Stimulated activated CD4-positive, alpha-beta T cell treated with anti-CD3 and anti-CD28 coated beads, Interleukin-15, amount 100 ng/mL, for 1 hour (primary cell): ENCODE measurements at places on chromosomes 5 and 9.

DNA sequence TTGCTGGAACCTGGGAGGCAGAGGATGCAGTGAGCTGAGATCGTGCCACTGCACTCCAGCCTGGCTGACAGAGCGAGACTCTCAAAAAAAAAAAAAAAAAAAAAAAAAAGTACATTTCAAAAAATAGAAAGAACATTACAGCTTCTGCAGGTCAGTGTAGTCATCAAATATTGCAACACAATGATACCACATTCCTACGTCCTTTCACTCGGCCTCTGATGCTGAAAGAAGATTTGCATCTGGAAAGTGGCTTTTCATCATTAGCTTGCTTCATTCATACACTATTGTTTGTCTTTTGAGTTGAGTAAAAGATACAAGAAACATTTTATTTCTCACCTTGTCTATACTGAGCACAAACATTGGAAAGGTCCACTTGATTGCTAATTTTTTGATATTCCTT, 59.6 kb upstream of the CPLANE1 start:
- no peak for DNase-seq

GRCh38 chr5:170131235-170131634, 25.5 kb downstream of the FOXI1 start:
- no peak for DNase-seq

- no peak for DNase-seq
Observed at GRCh38 chr9:34719021-34719768, 9.3 kb upstream of the CCL21 start.

DNA sequence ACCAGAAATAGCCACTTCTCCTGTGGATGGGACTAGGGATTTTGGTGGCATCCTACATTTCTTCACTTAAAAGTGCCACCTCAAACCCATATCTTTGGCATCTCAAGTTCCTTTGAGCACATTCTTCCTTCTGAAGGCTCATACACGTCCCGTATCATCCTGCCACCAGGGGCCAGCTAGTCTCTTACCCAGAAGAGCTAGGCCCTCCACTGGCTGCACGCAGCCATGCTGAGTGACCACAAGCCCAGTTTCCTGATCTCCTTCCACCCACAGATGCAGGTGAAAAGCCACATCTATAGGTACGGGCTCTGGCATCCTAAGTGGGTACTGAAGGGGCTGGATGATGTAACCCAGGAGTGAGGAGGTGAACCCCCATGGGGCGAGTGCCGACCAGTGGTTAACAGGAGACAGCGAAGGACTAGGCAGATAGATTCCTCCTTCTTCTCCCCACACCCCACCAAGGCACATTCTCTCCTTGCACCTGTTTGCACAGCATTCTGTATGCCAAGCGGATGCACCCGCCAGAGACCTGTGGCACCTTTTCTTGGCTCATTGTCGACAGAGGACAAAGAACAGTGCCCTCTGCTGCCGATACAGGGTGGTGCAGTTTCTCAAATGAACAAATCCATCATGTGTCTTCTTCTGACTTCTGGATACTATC, 14.4 kb upstream of the SCGB3A1 start:
- DNase-seq, result no peak

GRCh38 chr9:4221931-4222330, 77.9 kb downstream of the GLIS3 start:
- DNase-seq, result no peak

GRCh38 chr5:68353605-68354004, 138.0 kb downstream of the PIK3R1 start:
- DNase-seq, result no peak

DNA sequence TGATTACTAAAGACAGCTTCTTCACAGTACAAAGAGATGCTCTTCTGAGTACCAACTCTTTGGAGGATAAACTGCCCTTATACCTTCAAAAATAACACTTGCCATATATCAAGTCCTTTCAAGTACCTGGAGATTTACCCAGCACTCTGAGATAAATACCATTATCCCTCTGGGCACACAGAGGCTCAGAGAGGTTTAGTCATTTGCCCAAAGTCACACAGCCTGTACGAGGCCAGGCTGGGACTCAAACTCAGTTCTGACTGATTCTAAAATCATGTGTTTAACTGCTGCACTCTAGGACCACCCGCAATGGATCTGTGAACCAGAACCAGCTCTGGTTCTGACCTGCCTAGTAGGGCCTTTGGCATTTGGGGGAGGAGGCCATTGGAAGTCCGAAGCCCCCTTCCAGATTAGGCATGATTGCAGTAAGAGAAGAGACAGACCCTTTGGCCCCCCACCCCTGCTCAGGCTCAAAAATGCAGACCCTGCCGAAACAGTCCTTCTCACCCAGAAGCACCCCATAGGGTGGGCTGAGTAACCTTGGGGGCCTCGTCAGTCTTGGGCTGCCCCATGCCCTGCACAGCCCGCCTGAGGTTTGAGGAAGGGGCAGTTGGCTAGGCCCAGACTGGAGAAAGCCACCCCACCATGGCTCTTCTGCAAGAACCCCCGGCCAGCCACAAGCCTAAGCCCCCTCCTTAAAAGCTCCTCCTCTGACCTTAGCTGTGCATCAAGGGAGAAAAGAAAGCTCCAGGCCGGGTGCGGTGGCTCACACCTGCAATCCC, 32.8 kb upstream of the IL17B start:
- DNase-seq, result no peak

GRCh38 chr5:110844251-110844650, 105.4 kb downstream of the SLC25A46 start:
- DNase-seq, result no peak

DNA sequence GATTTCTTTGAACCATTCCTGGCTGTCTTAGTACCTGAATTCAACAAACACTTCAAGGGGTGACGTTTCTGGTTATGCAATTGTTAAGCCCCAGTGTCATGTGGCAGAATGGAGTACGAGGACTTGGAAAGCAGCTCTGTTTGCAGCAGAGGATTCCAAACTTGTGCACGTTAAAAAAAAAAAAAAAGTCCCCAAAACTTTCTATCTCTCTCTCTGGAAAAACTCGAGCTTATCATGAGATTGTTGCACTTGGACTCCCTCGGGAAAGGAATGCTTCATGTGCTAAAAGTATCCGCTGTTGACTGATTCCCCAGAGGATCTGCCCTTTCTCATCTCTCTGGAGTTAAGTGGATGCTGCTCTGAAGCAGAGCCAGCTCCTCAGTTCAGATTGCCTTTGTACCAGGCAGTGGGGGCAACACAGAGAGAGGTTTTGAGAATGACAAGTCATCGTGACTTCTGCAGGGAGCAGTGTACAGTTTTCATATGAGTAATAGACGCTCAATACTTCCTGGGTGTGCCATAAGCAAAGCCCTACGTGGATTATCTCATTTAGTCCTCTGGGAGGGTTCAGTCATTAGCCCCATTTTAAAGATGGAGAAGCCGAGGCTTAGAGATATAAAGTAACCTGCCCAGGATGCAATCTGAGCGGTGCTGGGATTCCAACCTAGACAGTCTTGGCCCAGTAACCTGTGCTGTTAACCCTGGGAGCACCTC, 28.1 kb downstream of the TMOD1 start:
- DNase-seq, result no peak

DNA sequence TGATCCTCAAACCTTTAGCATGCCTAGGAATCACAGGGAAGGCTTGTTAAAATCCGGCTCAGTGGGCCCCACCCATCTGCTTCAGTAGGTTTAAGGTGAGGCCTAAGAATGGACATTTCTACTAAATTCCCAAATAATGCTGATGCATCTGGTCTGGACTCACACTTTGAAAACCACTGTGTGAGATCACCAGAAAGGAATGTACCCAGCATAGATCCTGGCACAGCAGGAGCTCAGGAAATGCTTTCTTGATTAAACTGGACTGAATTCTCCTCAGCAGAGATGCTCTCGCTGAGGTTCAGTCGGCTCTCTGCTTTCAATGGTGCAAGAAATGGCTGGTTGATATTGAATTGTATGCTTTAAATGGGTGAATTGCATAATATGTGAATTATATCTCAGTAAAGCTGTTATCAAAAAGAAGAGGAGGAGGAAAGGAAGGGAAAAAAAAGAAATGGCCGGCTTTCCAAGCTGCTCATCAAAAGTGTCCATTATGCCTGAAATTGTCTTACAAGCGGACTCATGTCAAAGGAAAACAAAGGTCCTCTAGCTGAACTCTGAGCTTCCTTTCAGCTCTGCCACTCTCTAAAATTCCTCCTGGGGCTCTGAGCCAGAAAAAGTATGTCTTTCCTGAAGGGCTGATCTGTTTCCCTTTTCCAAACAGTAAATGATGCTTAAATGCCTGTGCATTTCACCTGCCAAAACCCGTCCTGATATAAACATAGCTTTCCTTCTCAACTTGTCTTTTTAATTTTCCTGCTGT, 77.6 kb upstream of the SAP30L start:
- DNase-seq, result no peak

- DNase-seq, result no peak
Observed at GRCh38 chr9:91023741-91024140, 222.1 kb downstream of the SYK start.

- DNase-seq, result peak; percentile 54
Observed at GRCh38 chr9:131678499-131679111, 61.3 kb downstream of the RAPGEF1 start.

GRCh38 chr5:42570966-42571960, 148.0 kb downstream of the GHR start:
- DNase-seq, result no peak

DNA sequence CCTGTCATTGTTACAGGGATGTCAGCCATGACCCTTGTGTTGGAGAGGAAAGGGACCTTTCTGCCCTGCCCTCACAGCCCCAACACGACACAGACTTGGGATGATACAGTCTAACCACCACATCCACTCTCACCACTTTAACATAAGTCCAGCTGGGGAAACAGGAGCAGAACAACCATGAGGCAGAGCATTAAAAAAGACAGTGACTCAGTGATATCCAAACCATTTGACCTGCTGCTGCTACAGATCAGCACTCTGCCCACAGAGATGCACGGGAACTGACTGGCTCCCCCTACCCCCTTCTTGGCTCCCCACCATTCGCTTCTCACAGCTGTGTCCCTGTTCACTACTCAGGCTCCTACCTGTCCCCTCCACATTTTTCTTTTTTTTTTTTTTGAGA, 458.6 kb downstream of the ZNF608 start:
- no peak for DNase-seq

DNA sequence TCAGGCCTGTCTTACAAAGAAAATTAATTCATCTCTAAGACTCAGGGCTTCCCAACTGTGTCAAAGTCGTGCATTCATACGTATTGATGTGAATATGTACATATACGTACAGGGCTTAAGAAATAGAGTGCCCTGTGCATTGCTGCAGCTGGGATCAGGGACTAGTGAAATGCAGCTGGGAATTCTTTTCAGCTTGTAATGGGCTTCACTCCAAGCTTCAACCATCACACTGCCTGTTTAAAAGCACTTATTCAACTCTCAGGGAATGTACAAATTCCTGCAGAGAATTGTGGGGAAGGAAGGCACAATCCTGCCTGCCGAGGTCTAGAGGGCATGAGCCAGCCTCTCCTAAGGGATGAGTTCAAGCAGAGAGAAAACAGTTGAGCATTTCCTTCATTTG, 59.6 kb upstream of the MAN2A1 start:
- DNase-seq, result no peak
